RWPE2 (cell line): ENCODE measurements at places on chromosomes 3 and 15.

DNA sequence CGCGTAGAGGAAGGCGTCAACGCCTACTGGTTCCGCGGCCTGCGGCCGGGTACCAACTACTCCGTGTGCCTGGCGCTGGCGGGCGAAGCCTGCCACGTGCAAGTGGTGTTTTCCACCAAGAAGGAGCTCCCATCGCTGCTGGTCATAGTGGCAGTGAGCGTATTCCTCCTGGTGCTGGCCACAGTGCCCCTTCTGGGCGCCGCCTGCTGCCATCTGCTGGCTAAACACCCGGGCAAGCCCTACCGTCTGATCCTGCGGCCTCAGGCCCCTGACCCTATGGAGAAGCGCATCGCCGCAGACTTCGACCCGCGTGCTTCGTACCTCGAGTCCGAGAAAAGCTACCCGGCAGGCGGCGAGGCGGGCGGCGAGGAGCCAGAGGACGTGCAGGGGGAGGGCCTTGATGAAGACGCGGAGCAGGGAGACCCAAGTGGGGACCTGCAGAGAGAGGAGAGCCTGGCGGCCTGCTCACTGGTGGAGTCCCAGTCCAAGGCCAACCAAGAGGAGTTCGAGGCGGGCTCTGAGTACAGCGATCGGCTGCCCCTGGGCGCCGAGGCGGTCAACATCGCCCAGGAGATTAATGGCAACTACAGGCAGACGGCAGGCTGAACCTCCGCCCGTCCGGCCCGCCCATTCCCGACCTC lies 4.1 kb downstream of the ISLR2 start:
- peak; percentile 83 for DNase-seq

- no peak for DNase-seq
Observed at GRCh38 chr3:152964911-152965609, 130.1 kb downstream of the P2RY1 start.

GRCh38 chr3:171606151-171606751 lies 146.0 kb upstream of the TNIK start:
- no peak for DNase-seq

- DNase-seq = no peak
Observed at GRCh38 chr3:72558001-72558400, 290.2 kb downstream of the SHQ1 start.

DNA sequence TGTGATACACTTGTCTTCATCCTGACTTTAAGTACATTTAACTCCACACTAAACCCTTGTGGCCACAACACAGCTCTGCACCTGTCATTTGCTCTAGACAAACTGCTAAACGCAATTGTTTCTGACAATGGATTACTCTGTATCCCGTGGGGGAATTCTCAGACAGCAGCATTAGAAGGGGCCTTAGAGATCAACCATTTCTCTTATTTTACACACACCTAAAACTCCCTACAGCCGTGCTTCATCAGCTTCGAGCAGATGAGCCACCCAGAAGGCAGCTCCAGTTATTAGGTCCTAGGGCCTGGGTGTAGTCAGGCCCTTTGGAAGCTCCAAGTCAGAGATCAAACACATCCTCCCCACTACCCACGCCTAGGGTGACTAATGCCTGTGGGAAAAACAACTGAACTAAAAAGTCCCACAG lies 1.3 kb upstream of the IL12A start:
- DNase-seq = no peak
